HFF-Myc (cell line): ENCODE measurements at places on chromosomes 1 and 21.
A peak's percentile ranks its signal among the peaks of the same experiment; 100 is the strongest.

DNA sequence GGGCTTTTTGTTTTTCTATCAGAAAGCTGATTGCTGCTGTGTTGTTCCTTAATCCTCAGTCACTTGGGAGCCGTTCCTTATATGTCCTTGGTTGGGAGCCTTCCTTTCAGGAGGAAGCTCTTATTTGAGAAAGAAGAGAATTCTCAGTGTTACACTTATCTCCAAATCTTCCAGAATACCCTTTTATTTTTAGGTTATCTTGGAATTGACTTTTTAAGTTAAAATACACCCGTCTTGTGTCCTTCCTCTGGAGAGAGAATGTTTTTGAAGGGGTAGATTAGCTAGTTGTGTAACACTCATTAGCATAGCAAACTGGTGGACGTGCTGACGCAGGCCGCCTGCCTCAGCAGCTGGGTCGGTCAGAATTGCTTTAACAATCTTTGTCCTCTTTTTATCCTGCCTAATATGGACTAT lies 42.1 kb downstream of the LRRC8B start:
- DNase-seq = no peak

DNA sequence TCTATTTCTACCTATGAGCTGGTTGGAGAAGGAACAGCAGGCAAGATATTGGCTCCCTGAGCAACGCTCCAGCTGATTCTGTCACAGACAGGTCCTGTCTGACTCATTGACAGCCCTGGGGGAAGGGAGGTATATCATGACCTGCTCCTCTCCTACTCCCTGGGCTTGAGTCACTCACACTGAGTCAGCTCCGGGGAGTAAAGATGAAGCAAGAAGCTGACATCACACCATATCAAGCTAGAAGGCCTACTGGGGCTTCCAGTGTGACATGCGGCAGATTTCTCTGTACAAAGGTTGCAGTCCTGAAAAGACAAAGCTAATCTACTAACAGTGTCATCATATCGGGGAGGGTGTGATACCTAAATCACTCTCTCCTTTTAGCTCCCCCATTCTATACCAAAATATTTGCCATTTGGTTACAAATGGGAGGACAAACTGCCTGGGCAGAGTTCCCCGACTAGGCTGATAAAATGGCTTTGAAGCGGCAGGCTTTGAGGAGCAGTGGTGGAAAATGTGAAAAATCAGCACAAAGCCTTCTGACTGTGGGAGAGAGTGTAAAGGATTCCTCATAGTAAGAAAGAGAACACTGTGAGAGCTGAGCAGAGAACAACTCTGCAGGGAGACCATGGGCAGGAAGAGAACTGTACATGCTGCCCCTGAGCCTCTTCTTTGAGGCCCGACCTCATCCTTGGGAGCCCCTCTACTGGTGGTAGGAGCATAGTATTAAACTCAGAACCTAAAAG lies 15.5 kb downstream of the PI4KB start:
- peak; percentile 93 for DNase-seq

DNA sequence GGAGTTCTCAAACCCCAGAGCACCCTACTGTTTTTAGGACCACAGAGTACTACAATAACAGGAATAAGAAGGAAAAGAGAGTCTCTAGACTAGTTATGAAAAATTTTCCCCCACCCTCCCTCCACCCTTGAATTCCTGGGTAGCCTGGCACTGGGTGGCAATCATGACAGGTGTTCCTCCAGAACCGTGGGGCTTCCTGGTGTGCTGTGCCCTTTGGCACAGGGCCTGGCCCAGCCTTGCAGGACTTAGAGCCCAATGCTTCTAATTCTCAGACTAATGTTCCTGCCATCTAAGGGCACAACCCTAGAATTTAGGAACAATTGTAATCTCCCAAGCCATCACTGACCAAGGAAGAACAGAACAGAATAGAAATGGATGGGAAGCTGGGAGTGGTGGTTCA lies 1.5 kb upstream of the CD160 start:
- no peak for DNase-seq

DNA sequence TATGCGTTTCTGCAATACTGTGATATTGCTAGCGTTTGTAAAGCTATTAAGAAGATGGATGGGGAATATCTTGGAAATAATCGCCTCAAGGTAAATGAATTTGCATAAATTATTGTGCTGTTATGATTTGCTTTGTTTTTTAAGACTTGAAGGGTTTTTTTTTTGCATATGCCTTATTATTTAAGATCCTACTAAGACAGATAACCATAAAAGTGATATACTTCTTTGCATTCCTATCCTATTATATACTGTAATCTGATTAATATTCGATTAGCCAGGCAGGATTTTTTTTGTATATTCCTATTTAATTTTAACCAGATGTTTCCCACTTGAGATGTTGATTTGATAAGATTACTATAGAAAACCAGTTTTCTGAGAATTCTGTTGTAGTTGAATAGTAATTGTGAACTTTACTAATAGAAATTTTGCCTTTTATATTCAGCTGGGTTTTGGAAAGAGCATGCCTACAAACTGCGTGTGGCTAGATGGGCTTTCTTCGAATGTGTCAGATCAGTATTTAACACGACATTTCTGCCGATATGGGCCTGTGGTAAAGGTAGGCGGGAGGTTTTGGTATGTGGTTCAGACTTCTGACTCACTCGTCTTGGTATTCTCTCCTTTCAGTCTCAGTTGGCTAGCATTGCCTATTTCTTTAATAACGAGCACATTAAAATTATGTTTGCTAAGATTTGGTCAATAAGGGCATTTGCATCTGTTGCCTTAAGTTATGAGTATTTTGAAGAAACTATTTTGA lies 56.8 kb downstream of the ZBTB17 start:
- DNase-seq = peak; percentile 38

DNA sequence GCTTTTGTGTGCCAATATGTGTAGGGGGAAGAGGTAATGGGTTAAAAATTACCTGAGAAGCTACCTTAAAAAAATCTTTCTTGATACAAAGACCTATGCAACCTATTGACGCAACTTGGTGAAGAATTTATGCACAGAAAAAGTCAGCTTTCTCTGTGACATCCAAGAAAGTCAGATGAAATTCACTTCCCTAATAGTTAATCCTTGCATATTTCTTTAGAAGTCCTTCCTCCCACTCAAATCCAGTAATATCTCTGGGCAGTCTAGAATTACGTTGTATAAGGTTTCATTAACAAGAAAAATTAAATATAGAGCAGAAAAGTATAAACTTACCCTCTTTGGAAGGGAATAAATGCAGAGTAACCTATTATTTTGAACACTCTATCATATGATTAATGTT lies 2.9 kb downstream of the UBAP2L start:
- no peak for DNase-seq

DNA sequence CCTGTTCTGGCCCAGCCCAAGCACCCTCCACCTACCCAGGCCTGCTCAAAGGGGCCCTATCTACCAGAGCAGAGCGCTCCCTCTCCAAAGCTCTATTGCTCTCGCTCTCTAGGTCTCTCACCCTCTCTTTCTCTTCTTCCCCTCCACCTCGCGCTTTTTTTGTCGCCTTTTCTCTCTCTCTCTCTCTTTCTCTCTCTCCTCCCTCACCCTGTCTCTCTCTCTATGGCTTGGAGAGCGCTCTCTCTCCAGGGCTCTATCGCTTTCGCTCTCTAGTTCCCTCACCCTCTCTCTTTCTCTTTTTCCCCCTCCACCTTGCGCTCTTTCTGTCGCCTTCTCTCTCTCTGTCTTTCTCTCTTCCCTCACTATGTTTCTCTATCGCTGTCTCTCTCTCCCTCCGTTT lies 3.4 kb upstream of the ZNF678 start:
- no peak for DNase-seq

DNA sequence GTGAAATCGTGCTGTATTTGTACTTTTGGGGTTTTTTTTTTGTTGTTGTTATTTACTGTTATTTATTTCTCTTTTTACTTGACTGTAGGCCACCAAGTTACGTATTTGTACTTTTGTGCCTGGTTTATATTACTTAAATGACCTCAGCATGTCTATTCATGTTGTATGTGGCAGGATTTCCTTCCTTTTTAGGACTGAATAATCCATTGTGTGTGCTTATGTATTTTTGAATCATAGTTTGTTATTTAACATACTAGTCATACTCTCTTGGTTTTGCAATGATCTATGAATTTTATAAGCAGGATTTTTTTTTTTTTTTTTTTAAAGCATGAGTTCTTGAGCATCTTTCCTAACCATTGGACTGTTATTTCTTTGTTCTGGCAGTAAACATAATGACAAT lies 51.2 kb downstream of the RNF2 start:
- no peak for DNase-seq

- DNase-seq = no peak
These were observed 93.8 kb downstream of the S1PR1 start for GRCh38 chr1:101330427-101331130.

DNA sequence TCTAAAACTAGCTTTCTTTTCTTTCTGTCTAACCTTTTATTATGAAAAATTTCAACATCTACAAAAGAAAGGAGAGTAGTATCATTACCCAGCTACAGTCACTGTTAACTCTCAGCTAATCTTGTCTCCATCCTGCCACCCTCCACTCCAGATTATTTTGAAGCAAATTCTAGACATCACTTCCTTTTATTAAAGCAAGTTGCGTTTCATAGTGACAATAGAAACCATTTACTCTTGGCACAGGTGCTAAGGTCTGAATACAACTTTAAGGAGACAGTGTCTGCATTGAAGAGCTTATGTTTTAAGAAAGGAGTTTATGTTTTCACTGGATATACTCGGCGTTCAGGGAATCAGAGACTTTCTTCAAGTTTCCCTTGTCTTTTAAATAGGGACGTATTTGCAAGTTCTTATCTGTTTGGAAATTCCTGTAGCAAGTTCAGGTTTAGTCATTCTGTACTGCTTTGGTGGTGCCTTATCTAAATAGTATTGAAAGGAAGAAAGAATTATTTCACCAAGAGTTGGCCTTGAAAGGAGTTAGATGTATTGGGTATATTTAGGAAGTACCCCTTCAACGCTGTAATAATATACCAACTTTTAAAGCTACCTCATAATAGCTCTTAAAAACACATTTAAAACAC lies 42.7 kb downstream of the ITSN1 start:
- no peak for DNase-seq

GRCh38 chr1:186239171-186239570 lies 135.9 kb downstream of the TPR start:
- DNase-seq = peak; percentile 15

DNA sequence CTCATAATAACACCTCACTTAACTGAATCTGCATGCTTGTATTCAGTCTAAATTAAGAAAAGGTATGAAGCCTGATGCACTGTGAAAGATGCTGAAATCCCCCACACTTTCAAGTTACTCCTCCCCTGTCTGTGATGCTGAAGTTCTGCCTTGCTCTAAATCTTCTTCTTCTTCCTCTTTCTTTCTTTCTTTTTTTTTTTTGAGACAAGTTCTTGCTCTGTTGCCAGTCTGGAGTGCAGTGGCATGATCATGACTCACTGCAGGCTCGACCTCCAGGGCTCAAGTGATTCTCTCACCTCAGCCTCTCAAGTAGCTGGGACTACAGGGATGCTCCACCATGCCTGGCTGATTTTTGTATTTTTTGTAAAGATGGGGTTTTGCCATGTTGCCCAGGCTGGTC lies 231.0 kb upstream of the B3GALT2 start:
- DNase-seq = no peak

- DNase-seq = no peak
These were observed 4.4 kb downstream of the TSPEAR start for GRCh38 chr21:44706706-44707581.

DNA sequence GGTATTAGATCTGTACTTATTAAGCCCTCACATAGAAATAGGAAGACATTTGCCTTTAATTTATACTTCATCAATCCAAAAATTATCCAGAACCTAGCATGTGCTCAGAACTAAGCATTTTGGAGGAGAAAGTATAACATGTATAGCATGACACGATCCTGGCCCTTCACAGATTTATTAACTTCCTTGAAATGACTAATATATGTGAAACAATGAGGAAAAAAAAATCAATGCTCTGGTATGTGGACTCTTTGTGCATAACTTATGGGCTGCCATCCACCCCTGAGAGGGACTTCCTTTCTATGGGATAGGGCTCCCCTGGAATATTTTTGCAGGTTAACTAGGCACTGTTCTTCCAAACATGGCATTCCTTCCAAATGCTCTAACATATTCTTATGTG lies 36.6 kb downstream of the CCDC185 start:
- DNase-seq = no peak

- no peak for DNase-seq
These were observed 98.4 kb downstream of the EDEM3 start for GRCh38 chr1:184656221-184656620.

DNA sequence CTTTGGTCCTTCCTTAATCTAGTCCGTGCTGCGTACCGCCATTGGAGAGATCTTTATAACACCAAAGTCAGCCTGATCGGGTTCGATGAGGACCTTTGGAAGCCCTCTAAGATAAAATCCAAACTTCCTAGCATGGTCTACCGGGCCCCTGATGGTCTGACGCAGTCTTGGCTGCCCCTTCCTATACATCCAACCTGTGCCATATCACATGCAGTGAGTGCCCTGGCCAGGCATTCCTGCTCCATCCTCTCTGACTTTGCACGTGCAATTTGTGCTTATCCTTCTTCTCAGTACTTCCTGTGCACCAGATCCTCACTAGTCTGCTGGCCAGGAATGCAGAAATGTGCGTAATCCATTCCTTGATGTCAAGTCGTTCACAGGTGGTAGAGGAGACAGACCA lies 45.6 kb downstream of the CFAP57 start:
- no peak for DNase-seq

DNA sequence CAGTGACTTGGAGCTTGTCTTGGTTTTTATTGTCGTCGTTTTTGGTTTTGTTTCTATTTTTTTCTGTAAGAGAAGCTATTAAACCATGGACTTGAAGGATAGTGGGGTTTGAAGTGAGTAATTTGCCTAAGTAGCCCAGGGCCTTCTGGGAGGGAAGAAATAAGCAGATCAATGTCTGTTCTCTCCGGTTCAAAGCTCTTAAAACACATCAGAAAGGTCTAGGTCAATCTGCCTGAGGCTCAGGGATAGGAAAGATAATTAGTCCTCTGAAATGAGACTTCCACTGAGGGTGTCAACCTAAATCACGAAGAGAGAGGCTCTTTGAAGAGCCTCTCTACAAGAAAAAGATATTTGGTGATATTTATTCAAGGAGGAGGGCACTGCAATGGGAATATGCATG lies 178.0 kb downstream of the MATN1 start:
- DNase-seq = no peak

DNA sequence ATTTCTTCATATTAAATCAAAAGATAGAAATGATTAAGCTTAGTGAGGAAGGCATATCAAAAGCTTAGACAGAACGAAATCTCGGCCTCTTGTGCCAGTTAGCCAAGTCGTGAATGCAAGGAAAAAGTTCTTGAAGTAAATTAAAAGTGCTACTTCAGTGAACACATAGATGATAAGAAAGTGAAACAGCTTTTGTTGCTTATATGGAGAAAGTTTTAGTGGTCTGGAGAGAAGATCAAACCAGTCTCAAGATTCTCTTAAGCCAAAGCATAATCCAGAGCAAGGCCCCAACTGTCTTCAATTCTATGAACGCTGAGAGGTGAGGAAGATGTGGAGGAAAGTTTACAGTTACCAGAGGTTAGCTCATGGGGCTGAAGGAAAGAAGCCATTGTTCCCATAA lies 88.4 kb downstream of the ADGRL2 start:
- no peak for DNase-seq
